ENCODE measurements at places on chromosomes 7 and 10.

DNA sequence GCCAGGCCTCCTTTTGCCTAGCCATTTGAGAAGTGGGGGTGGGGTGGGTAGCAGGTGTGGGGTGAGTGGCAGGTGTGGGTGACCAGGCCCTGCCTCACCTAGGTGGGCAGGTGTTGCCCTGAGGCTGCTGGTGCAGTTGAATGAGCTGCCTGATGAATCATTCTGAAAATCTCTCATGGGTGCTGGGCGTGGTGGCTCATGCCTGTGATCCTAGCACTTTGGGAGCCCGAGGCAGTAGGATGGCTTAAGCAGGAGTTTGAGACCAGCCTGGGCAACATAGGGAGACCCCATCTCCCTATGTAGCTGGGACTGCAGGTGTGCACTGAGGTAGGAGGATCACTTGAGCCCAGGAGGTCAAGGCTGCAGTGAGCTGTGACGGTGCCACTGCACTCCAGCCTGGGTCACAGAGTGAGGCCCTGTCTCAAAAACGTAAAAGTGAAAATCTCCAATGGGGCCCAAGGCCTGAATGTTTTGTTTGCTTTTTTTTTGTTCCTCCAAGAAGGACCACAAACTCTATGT, 17.7 kb downstream of the TSPAN14 start:
- DNase-seq, result no peak

GRCh38 chr10:13414855-13415254, 66.8 kb upstream of the SEPHS1 start:
- no peak for DNase-seq

DNA sequence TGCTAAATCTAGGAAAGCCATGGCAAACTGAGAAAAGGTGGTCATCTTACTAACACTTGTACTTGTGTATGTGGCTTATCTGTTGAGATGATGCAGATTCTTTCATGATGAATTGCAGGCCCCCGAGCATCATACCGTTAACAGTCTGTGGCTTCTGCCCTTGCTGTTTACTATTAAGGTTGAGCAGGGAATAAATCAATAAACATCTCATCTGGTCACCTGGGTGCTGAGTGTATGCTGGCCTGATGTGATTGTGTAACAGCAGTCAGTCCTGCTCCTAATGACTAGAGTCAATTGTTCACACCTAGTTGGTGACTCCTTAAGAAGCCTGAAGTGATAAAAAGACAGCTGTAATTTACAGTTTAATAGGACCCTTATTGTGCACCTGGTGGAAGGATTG, 8.3 kb upstream of the GNAT3 start:
- DNase-seq, result no peak

- DNase-seq, result no peak
These were observed 33.3 kb downstream of the ITPRIP start for GRCh38 chr10:104304927-104305326.

DNA sequence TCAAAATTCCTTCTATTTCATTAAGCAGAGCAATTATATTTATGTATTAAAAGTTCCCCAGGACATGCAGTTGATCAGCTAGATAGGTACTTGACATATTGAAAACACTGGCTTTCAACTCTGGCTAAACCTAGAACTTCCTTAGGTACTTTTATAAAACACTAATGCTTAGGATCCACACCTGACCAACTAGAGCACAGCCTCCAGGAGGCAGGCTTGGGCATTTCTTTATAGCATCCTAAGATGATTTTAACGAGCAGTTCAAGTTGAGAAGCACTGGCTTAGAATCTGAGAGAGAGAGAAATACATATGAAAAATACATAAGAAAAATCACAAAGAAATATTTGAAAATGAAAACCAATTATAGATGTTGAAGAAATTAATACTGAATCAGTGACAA, 20.8 kb downstream of the SLC26A5 start:
- no peak for DNase-seq

GRCh38 chr7:19117870-19118608, 603 bp upstream of the TWIST1 start:
- DNase-seq, result no peak
